ENCODE measurements at places on chromosomes 1 and 21.

DNA sequence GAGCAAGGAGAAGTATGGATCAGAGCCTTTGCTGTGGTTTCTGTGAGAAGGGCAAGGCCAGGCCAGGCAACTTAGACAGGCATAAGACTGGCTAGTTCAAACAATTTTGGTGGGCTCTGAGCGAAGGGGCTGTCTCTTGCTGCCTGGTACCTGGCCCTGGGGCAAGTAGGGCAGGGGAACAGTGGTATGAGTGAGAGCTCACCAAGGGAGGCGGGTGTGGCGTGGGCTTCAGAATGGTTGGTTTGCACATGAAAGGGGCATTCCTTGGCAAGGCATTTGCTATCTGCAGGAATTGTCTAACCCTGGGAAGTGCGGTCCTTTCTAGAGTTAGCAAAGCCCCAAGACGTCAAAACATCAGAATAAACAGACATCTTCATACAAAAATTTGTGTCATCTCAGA lies 210.5 kb downstream of the CAMTA1 start:
- DNase-seq = no peak

DNA sequence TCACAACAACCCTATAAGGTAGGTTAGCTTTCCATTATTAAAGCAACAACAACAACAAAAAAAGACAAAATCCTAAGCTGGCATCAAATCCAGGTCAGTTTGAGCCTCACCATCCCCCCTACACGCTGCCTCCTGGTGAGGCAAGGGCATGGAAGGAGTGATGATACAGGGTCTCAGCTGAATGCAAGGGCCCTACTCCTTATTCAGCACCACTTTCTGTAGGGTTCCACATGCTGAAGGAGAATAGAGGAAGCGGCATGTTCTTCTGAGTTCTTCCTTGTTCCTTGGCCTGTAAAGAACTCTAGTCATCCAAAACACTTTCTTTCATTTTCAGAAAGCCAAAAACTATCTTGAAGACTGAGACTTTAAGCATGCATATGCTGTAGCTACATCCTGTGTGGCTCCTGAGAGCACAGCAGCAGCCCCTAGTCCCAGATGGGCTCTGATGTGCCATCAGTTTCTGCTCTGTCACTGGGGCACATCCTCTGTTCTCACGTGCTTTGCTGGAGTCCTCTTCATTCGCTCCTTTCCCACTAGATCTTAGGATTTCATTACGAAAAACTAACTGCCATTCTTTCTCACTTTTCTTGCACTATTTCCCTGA lies 6.2 kb downstream of the ILDR2 start:
- DNase-seq = no peak

DNA sequence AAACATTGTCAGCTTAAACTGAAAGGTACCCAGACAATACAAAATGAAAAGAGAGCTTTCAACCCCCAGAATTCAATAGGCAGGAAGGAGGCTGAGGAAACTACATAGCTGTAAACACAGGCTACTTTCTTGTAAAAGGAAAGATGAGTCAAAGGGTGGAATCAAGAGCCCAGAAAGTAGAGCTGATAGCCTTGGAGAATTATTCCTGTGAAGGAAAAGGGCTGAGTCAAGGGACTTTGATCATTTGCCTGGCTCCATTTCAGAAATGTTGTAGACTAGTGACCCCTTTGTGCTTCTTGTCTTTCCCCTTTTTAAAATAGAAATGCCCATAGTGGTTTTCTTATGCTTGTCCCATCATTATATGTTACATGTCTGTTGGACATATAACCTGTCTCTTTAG lies 597.6 kb downstream of the ADGRL2 start:
- no peak for DNase-seq

GRCh38 chr1:51282605-51283004 lies 46.5 kb downstream of the RNF11 start:
- DNase-seq = no peak

DNA sequence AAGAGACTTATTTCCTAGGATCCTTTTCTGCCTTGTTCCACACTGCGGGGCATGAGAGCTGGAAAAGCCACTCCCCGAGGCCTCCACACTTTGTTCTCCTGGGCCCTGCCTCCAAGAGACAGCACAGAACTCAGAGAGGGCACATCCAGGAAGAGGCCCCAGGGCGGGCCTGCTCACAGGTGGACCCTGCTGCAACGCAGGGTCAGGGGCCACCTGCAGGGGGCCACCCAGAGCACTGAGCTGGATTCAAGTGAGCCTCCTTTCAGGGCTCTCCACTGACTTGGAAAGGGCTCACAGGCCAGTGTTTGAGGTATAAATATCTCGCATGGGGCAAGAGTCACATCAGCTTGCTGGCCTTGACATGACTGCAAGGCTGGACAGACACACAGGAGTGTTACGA lies 4.8 kb downstream of the RGS16 start:
- DNase-seq = no peak

- no peak for DNase-seq
Observed at GRCh38 chr1:212267460-212267859, 17.8 kb upstream of the PPP2R5A start.

GRCh38 chr1:244788493-244789275 lies 46.8 kb upstream of the COX20 start:
- DNase-seq = no peak

All from HL-60 (cell line).